ENCODE measurements at places on chromosomes 6 and 20.
A peak's percentile ranks its signal among the peaks of the same experiment; 100 is the strongest.

GRCh38 chr6:25655723-25656122 is 3.7 kb downstream of the SCGN start:
- no peak for DNase-seq

GRCh38 chr20:961768-962167 is 40.3 kb downstream of the RSPO4 start:
- DNase-seq: no peak

DNA sequence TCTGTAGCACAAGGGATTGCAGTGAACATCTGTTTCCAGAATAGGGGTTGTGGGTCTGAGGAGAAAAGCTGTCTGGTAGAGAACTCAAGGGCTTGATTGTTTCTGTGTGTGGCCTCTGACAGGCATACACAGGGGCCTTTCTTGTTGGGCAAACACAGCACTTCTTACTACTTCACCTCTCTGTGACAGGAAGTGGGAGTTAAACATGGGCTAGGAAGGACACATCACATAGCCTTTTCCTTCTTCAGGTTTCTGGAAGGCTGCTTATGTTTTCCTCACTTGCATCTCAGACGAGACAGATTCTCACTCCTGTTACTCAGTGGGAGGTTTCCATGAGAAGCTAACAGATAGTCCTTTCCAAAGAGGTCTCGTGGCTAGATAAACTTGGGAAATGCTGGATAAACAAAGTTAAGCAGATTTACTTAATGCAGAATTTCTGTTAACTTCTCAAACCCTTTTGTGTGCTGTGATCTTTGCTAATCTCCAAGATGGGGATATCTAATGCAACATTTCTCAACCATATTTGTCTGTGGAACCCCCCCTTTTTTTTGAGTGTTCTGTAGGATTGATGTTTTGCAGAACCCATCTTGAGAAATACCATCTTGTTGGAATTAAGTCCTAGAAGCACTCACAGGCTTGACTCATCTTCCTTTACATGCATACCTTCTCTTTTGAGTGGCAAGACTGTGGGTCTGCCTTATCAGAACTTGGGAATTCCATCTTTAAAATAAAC is 41.9 kb upstream of the RNF8 start:
- DNase-seq: peak; percentile 21

- DNase-seq: no peak
Observed at GRCh38 chr6:43459535-43459934, 4.2 kb upstream of the DLK2 start.

- DNase-seq: no peak
Observed at GRCh38 chr6:167153521-167153959, 4.2 kb downstream of the GPR31 start.

DNA sequence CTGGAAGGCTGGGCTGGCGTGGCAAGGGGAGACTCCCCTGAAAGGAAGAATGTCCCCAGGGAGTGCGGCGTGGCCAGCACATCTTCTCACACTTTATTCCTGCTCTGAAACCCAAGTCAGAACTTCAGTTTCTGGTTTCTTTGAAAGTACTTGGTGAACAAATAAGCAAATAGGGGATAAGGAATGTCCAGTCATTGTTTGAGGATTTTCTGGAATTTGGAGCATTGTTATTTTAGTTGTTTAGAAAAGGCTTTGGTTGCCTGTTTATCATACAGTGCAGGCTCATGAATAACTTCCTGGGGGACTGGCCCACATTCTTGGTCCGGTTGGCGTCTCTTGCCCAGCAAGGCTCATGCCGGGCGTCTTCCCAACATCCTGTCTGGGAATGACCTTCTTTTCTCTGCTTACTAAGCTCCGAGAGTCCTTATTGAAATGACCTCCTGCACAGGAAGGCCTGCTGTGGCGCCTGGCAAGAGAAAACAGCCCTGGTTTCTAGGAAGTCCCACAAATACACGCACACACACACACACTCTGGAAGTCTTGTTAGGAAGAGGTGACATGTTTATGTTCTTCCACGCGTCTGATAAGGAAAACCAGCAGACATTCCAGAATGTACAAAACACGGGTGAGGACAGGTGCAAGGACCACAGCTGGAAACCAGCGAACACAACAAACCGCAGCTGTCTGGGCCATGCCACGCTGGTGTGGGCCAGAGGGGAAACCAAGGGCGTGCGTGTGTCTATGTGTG is 71.9 kb downstream of the TMEM170B start:
- DNase-seq: no peak

DNA sequence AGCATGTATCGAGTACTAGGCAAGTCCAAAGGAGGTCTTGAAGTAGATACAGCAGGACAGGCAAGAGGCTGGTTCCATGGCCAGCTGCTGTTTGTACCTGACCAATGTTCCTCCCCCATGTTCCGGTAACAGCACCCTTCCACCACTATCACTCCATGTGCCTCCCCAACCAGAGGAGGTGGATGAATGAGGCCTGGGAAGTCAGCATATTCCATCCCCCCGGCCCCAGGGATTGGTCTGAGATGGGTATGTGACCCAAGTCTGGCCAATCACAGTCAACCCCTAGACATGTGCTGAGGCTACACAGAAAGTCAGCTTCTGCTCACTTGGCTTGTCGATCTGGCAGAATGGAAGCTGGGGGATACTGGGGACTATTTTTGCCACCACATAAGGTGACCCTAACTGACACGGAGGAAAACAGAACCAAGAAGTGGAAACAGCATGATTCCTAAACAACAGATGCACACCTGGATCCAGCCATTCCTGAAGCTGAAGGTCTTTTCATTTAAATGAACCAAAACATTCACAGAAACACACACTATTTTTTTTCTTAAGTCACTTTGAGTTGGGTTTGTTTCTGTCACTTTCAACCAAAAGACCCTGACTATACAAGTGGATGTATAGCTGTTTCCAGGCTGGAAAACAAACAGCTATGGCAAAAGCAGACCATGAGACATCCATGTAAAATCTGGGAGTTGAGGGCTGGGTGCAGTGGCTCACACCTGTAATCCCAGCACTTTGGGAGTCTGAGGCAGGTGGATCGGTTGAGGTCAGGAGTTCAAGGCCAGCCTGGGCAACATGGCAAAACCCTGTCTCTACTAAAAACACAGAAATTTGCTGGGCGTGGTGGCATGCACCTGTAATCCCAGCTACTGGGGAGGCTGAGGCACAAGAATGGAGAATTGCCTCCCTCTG is 70.4 kb upstream of the PTPN1 start:
- DNase-seq: no peak

DNA sequence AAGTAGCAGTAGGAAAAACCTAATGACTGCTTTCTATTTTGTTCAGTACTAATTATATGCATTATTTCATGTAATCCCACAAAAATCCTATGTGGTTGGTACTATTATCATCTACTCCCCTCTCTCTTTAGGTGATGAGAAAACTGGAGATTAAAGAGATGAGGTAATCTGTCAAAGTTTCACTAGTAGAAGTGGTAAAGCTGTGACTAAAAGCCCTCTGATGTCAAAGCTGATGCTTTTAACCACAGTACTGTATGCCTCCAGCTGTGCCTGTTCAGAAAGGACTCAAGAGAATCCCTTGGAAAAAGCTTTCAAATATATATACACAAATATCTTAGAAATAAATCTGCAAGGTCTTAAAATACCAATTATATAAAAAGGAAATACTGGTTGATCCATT is 38.0 kb downstream of the PHIP start:
- peak; percentile 45 for DNase-seq

- DNase-seq: no peak
Observed at GRCh38 chr20:58096880-58097423, 131.5 kb downstream of the ANKRD60 start.

DNA sequence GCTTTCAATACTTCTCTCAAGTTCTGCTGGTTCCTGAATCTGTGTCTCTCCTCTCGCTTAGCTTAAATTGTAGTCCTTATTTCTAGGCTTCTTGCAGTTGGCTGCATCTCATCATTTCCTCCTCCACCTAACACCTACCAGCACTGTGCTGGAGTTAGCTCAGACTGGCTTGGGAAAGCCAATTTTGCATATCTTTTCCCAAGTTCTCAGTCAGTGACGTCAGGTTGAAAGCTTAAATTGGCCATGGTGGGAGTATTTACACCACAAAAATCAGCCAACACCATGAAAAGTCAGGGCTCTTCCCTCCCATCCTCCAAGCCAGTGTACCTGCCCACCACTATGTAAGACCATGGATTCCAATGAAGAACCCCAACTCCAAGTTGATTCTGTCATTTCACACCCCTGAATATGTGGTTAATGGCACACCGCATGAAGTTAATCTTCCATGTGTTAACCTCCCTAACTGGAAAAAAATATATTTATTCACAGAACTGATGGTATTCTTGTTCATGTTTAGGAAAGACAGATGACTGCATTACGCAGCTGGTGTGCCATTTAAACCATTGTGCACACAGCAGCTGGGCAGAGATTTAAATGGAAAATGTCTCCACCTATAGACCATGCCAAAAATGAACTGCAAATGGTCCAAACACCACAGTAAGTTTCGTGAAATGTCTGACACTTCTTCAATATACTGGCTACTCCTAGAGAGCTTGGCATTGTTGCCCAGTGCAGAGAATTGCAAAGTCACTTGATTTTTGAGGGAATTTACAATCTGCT is 274.1 kb upstream of the MAP3K7 start:
- peak; percentile 27 for DNase-seq

DNA sequence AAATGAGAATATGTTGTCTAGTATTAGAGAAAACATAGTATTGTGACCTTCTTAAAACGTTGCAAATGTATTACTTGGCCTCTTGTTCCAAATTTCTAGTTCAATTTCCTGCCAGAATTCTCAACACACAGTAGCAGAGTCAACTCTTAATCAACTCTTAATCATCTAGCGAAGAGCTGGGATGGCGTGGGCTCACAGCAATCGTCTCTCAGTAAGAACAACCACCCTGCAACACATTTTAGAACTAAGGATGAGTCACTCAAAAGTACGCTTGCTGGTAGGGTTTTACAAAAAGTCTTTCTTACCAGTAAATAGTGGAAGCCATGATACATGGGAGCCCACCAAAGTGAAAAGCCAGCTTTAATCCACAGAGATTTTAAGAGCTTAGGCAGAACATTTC is 24.6 kb downstream of the GPR6 start:
- DNase-seq: no peak
